ENCODE measurements at places on chromosomes 5 and 9.

GRCh38 chr5:31407921-31408693, 123.8 kb downstream of the DROSHA start:
- no peak for DNase-seq

DNA sequence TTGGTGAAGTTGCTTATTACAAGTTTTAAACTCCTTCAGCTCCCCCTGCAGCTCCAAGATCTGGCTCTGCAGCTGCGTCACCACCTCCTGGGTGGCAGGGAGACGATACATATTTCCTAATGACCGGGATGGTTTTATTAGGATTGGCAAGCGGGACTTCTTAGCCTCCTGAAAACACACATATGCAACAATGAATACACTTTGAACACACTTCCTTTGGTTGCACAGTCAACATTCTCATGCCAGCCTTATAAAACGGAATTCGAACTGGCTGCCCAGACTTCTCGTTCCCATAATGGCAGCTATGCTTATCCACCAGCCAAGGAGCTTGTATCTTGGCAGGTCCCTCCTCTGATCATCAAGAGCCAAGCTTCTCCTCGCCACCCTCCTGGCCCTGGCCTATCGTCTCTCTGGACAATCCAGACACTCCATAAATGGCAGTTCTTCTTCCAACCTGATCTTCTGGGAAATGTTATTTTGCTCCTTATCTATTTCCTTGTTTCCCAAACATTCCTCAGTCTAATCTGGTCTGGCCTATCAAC, 131.9 kb downstream of the CDK5RAP2 start:
- DNase-seq: no peak

- DNase-seq: no peak
Measured at GRCh38 chr5:111143910-111144309, 51.8 kb downstream of the WDR36 start.

DNA sequence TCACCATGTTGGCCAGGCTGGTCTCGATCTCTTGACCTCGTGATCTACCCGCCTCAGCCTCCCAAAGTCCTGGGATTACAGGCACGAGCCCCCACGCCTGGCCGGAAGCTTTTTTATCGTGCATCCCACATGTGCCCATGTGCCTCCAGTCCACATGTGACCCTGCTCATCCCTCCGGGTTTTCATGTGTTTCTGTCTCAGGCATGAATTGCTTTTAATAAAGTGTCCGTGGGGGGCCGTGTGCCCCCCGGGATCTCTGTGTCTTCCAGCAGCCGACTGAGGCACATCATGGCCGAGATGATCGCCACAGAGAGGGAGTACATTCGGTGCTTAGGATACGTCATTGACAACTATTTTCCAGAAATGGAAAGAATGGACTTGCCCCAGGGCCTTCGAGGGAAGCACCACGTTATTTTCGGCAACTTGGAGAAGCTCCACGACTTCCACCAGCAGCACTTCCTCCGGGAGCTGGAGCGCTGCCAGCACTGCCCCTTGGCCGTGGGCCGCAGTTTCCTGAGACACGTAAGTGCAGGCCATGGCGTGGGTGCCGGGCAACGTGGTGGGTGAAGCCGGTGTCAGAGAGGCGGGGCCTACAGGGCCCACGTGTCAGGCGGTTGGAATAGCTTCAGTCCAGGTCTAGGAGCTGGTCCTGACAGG, 22.1 kb upstream of the LRRC14B start:
- DNase-seq: no peak

GRCh38 chr5:135030956-135031812, 2.8 kb downstream of the PITX1 start:
- DNase-seq: no peak

DNA sequence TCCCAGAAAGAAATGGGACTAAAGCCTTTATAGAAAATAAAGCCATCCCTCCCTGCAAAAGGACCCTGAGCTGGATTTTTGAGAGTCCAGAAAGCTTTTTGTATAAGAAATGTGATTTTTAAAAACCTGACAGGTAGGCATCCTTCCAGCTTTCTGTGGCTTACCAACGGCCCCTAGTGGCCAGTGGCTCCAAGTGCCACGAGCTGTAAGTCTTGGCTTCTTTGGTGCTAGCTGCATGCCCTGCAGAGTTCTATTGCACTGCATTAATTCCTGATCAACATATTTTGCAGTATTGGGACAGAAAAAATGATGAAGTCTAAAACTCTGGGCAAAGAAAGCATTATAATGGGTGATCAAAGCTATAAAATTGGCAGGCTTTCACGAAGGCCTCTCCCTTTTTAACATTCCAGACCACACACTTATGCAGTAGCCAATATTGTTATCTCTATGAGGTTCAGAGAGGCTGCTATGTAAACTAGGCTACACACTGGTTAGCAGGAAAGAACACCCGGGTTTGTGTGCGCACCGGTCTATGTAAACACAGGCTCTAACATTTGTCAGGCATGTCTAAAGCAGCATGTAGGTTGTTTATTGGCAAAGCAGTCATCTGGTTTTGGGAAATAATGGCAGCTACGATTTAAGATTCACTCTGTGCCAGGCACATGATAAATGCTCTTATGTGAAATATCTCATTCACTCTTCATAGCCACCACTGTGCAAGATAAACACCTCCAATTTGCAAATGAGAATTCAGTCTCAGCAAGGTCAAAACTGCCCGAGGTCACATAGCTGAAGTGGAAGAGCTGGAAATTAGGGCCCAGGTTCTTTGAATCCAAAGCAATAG, 55.2 kb downstream of the NMUR2 start:
- no peak for DNase-seq

- no peak for DNase-seq
Measured at GRCh38 chr5:158785397-158785796, 314.3 kb downstream of the EBF1 start.

- no peak for DNase-seq
Measured at GRCh38 chr5:99061299-99061698, 132.5 kb upstream of the CHD1 start.

GRCh38 chr9:114396558-114397218, 8.9 kb upstream of the AKNA start:
- no peak for DNase-seq

DNA sequence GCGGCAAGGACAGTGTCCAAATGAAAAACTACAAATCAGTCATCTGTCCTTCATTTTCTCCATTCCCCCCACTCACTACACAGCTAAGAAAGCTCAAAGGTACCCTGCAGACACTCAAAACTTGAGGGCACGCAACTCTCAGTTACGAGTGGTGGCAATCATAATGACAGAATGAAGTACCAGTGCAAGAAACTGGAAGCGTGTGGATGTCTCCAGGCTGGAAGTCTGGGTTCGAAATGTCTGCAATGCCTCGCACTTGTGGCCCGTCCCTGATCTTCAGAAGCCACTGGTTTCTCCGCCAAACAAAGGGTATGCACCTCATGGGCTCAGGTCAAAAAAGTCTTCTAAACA, 597 bp upstream of the CENPH start:
- no peak for DNase-seq

- DNase-seq: no peak
Measured at GRCh38 chr9:112084907-112085306, 90.2 kb downstream of the SUSD1 start.

- DNase-seq: no peak
Measured at GRCh38 chr9:34653151-34654072, 1.4 kb downstream of the IL11RA start.

DNA sequence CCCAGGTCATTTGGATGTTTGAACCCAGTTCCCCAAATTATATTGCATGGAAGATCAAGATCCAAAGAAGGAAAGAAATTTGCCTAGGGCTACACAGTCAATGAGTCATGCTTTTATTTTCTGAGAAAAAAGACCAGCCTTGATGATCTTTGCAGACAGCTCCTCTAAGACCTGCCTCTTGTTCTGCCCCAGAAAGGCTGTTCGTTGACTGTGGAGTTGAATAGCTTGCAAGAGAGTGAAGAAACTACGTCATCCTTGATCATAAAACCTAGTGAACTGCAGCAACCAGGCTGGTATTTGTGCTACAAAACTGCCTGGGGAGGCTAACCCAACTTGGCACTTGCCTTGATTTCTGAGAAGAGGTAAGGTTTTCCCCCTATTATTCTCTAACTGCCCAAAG, 263.9 kb downstream of the PAPPA start:
- DNase-seq: no peak

DNA sequence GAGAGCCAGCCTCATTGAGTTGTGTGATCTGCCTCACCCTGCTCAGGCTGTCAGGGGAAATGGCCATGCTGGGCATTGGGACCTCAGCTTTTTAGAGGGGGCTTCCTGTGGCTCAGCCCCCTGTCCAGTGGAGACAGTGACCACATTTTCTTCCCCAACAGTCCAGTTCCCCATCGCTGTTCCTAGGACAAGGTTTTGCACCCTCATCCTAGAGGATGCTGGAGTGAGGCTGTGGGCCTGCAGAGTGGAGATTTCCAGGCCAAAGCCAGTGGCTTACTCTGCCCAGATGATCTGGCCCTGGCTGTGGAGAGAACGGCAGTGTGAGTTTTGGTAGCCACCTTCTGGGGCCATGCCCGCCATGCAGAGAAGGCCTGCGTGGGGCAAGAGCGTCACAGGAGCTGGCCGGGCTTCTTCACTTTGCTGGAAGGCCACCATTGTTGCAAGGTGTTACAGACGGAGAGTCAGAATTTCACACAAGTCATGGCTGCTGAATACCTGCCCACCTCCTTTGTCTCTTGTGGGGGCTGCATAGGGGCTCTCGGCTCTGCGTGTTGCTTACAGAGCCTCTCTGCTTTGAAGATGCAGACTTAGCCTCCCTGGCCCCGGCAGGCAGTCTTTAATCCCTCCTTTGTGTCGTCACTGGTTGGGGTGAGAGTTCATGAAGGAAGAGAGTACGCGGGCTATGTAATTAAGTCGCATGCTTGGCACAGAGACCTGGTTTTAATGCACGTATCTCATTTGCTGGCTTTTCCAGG, 35.2 kb upstream of the PITX1 start:
- no peak for DNase-seq

- no peak for DNase-seq
Measured at GRCh38 chr9:4258320-4259090, 41.4 kb downstream of the GLIS3 start.

DNA sequence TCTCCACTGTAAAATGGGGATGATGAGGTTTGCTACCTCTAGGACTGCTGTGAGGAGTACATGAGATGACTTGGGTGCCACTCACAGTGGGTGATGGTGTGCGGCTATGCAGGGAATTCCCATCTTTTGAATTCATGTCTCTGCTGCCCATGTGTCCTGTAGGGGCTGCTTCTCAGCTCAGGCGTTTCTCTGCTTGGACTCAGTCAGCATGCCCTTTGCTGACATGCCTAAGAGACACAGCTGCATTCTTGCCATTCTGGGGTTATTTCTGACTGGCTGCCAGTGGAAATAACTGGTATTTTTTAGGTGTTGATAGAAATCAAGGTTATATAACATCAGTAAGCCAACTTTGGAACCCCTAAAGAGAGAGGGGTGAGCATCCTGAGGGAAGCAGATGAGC, 24.3 kb upstream of the XPA start:
- no peak for DNase-seq

- DNase-seq: no peak
Measured at GRCh38 chr9:124220946-124221451, 36.8 kb upstream of the NEK6 start.

DNA sequence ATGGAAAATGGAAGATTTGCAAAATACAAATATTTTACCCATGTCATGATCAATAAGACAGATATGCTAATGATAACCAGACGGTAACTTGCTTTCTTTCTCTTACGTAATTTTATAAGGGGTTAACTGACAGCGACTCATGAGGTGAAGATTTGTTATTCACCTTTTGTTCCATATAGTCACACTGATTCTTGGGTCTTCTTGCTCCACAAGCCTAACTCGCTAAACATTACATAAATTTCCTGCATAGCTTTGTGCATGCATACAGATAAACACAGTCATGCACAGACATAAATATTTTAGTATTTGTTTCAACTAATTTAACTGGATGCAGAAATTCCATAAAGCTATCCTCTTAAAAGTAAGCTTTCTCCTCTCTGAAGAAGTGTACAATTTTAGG, 225.9 kb downstream of the VPS13A start:
- DNase-seq: no peak

DNA sequence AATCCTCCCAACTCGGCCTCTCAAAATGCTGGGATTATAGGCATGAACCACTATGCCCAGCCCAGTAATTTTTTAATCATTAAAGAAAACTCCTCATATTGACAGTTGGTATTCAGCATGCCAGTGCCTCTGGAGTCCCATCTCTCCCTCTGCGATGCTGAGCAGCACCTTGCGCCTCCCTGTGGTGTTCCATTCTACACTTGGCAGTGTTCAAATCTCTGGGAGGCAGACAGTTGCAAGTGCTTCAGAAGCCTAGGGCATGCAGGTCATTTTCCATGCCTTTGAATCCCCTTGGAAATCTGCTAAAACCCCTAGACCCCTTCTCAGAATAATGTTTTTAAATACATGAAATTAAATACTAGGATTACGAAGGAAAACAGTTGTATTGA, 41.3 kb downstream of the GARNL3 start:
- no peak for DNase-seq

- no peak for DNase-seq
Measured at GRCh38 chr9:128102861-128103588, 24.5 kb downstream of the PTGES2 start.

DNA sequence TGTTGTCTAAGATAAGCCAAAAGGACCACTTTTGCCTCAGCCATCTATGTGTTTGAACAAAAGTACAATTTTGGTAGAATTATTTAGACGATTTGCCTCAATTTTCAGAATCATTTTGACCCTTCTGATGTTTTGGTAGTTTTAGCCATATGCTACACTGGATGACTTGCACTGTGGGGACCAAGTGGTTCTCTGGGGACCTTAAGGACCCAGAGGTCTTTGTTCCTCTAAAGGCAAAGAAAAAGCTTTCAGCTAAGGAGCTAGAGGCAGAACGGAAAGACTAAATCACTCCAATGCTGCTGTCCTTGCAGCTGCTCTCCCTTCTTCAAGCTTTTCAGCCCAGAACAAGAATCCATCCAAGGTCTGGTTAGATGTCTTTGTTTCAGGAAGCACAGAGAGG, 51.0 kb upstream of the APC start:
- no peak for DNase-seq

DNA sequence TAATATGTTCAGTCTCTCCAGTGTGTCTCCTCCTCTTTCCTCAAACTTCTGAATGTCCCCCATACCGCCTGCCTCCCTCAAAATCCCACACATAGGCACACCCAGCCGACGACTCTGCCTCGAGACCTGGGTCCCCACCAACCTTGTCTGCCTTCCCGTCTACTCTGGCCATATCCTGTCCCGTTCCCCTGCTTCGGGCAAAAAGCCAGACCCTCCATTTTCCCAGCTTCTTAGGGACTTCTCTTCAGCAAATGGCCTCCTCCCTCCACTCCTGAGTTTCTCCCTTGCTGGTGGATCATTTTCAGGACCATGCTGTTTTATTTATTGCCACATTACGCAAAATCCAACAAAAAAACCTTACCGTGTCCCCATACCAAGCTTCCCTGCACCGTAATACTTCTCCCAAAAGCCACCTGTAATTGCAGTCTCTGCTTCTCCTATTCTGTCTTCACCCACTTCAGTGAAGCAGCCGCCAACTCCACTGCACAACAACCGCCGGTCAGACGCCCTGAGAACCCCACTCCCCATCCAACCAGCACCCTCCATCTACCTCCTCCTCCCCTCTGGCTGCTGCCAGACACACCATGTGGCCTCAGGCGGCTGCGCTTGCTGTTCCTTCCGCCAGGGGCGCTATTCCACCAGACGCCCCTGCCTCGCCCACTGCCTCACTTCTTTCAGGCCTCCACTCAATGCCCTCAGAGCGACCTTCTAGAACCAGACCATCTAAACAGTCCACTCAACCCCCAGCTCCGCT, 117.0 kb downstream of the TRPM6 start:
- DNase-seq: peak; percentile 4

- DNase-seq: no peak
Measured at GRCh38 chr5:17431272-17432050, 66.6 kb upstream of the TAF11L2 start.

All from GM12864 (cell line).